ENCODE measurements at places on chromosomes 2 and 18.

DNA sequence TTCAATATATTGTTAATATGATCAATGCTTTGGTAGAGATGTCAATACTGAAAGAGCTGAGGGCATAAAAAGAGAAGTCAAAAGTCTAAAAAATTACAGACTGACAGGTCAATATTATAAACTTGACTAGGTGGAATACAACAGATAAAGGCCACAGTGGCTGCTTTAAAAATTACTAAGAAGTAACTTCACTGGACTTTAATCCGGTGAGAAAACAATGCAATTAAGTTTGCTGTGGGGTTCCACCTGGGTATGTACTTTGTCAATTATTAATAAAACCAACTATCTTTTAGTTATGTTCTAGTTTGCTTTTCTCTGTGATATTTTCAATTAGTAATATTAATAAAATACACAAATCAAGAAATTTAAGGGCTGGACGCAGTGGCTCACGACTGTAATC lies 44.7 kb downstream of the RAPH1 start:
- DNase-seq, result no peak

GRCh38 chr2:15377202-15377601 lies 183.9 kb downstream of the NBAS start:
- no peak for DNase-seq

GRCh38 chr2:240351826-240352426 lies 83.5 kb upstream of the GPC1 start:
- DNase-seq, result no peak

- DNase-seq, result no peak
Measured at GRCh38 chr2:207919164-207919919, 106.0 kb downstream of the PLEKHM3 start.

GRCh38 chr2:9646196-9647030 lies 15.6 kb upstream of the YWHAQ start:
- no peak for DNase-seq

DNA sequence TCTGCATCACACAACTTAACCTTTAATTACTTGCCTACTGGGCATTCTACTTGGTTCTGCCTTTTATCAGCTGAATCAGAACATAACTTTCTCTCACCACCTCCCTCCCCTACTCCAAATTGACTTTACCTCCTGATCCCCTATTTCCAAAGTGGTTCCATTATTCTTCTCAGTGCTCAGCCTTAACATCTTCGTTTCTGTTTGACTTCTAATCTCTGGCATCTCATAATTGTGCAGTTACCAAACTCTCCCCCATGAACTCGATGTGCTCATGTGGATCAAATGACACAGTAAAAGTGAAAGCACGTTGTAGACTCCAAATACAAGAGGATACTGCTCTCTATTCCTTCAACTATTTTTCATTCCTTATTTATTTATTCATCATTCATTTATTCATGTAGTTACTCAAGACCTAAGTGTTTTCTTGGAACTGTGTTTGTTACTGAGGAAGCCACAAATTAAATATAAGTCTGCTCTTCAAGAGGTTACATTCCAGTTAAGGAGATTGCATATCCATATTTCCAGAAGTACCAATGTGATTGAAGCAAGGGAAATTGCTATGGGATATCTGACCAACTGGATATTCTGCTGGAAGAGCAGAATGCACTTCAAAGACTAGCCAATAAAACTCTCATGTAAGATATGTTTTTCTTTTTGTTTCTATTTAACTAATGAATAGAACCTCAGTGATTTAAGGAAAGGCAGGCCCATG lies 158.8 kb downstream of the TMEFF2 start:
- no peak for DNase-seq

GRCh38 chr2:177592945-177593344 lies 200.4 kb downstream of the AGPS start:
- no peak for DNase-seq

DNA sequence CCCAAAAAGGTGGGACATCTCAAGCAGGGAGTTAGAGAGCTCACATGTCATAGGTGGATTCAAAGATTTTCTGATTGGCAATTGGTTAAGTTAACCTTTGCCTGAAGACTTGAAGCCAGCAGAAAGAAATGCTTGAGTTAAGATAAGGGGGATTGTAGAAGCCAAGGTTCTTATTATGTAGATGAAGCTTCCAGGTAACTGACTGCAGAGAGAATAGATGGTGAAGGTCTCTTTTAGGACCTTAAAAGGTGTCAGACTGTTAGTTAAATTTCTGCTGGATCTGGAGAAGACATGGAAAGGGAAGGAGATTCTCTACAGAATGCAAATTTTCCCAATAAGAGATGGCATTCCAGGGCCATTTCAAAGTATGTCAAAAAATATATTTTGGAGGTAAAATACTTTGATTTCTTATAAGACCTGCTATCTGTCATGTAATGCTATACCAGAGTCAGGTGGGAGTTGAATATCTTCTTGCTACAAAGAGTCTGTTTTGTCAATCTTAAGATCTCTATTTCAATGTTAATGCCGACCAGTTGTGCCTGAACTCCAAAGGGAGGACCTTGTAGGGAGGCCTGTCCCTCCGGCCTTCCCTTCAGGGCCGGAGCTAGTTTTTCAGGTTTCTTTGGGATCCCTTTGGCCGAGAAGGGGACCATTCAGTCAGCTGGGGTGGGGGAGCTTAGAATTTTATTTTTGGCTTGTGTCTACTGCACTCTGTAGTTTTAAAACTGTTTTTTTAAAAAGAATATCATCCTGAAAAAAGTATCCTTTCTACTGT lies 280.6 kb downstream of the PTGR3 start:
- no peak for DNase-seq

DNA sequence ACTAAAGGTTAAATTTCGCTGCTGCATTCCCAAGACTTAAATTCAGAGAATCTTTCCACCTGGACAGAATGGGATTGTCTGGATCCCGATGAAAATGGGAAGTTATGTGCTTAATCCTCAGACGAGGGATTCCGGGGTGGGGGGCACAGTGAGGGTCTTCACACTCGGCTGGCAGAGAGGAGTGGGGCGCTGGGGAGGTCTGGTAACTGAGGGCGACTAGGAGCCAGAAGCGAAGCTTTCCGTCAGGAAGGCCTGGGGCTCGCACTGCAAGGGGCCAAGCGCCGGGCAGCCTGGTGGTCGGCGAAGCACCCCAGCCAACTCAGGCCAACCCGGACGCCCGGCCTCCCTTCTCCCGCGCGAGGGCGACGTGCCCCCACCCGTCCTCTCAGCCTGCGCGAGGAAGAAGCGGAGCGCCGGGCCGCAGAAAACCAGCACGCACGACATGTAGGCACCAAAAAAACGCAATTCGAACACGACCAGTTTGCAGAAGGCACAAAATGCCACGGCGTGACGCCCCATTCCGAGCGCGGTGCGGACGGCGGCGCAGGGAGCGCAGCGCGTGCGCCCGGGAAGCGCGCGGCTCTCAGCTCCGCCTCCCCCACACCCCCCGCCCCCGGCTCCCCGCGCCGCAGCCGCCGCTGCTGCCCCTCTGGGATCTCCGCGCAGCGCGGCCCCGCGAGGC lies 188.1 kb downstream of the ZEB2 start:
- peak; percentile 35 for DNase-seq

DNA sequence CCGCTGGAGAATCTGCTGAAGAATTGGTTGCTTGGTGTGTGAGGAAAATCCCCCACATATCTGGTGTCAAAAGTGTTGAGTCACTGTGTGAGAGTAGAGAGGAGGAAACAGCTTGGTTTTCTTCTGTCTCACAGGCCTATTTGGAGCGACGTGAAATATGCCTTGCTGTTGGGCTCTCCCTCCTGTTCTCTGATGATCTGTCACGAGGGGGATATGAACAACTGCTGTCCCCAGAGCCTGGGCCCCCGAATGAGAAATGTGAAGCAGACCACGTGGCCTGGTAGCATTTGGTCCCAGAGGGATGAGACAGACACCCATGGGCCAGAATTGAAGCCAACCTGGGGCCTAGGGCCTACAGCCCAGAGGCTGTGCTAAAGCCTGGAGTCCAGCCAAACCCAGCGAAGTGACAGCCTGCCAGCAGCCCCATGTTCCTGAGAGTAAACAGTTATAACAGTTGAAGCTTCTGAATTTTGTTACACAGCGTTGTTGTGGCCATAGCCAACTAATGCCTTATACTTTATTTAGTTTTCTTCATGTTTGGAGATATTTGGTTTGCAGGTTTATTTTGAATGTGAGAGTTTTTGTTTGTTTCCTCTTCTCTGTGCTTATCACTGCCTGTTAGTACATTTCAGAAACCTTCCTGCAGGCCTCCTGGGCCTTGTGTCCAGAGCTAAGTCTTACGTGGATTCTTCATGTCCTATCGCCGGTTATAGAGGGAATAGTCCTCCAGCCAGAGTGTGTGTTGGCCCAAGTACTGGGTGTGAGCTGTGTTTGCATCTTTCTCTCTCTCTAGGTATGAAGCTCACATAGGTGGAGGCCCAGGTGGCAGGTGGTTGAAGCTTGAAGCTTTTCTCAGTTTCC lies 18.7 kb upstream of the COLEC12 start:
- DNase-seq, result peak; percentile 33

- DNase-seq, result no peak
Measured at GRCh38 chr18:75169411-75169810, 39.5 kb downstream of the PTGR3 start.

GRCh38 chr2:43524177-43524965 lies 71.5 kb downstream of the THADA start:
- no peak for DNase-seq

DNA sequence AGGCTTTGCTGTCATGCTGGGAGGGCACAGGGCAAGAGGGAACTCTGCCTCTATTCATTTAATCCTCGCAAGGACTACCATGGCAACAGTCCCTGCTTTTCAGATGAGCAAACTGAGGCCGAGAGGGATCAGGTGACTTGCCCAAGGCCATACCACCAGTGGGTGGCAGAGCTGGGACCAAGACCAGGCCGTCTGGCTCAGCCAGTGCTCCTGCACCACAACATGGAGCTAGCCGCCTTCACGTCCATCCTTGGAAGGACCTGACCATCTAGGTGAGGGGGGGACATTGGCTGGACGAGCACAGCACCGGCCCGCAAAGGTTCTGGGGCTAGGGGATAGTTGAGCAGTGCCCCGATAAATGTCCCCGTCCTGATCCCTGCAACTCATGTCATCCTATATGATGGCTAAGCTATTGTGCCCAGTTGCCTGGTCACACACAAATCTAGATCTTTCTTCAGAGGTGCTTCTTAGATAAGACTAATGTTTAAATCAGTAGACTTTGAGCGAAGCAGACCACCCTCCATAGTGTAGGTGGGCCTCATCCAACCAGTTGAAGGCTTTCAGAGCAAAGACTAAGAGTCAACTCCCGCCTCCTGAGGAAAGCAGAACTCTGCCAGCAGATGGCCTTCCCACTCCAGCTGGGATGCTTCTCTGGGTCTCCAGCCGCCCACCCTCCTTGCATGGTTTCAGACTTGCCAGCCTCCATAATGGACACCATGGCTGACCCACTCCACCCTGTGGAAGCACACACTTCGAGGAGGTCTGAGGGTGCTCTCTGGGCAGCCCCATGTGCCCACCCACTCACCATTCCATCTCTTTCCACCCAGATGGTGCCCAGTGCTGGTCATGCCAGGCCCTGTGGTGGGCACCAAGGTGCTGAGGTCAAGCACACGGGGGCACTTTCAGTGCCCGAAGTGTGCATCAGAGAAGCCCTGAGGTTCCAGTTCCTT lies 214.8 kb upstream of the RAB6C start:
- no peak for DNase-seq

- DNase-seq, result no peak
Measured at GRCh38 chr2:27730980-27731691, 40.4 kb upstream of the MRPL33 start.

DNA sequence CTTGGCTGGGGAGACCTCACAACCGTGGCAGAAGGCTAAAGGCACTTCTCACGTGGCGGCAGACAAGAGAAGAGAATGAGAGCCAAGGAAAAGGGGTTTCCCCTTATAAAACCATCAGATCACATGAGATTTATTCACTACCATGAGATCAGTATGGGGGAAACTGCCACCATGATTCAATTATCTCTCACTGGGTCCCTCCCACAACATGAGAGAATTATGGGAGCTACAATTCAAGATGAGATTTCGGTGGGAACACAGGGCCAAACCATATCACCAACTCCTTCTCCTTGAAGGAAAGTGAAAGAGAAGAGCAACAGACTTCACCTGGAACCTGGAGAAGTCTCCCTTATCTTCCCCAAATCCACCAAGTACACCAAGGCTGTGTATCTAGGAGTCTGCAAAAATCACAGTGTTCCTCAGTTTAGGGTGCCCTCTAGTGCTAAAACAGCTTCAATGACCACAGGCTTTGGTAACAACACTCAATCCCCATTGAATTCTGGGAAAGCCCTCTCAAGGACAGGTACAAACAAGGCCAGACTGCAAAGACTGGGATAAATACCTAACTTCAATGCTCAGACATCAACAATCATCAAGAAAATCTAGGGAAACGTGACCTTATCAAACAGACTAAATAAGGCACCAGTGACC lies 148.8 kb upstream of the SRD5A2 start:
- DNase-seq, result no peak

DNA sequence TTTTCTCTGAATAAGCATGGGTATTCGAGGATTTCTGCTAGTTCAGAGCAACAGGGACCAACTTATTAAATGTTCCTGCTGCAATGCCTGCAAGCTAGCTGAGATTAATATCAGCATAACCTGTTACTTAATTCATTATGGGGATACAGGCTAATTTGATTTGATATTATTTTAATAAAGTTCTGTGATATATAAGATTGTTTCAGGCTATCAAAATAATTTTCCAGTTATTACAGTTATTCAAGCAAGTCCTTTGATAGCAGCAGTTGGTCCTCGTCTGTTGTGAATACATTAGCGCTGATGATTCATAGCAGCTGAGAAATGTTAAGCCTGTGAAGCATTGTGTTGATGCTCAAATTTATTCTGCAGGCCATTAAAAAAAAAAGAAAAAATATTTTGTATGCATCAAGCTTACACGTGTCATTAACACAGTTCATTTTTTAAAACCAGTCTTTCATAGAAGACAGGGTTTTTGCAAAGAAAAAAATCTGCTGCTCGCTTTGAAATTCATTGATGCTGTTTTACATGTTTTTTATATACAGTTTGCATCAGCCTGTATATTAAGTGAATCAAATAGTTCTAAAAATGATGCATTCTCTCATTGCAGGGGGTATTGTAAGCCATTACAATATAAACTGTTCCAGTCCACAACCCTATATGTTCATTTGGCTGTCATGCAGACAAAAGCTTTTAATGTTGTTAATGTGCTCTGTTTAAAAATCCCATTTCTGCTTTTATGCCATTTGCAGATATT lies 482.5 kb downstream of the BCL11A start:
- DNase-seq, result no peak

DNA sequence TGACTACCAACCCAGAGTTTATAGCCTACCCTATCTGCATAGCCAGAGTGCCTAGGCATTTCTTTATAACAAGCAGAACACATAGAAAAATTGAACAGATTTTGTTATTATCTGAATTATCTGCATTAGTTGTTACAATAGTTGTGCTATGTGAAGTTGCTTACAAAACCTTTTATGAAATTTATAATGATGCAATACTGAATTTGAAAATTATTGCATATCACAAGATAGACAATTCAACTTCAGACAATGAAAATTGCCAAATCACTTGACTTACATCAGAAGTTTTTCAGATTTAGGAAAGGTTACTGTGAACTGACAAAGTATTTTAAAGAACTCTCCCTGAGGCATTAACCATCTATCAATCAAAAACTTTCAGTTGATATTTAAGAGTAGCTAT lies 437.9 kb upstream of the PIK3C3 start:
- no peak for DNase-seq

- no peak for DNase-seq
Measured at GRCh38 chr18:63867368-63868125, 20.0 kb upstream of the SERPINB2 start.

- no peak for DNase-seq
Measured at GRCh38 chr2:98796775-98797544, 66.0 kb upstream of the MGAT4A start.
